ENCODE measurements at places on chromosomes 13 and 19.

GRCh38 chr13:88014527-88014926 lies 343.4 kb downstream of the SLITRK5 start:
- no peak for DNase-seq

- DNase-seq: peak; percentile 72
These were observed 4.3 kb downstream of the FAAP24 start for GRCh38 chr19:32976223-32976805.

DNA sequence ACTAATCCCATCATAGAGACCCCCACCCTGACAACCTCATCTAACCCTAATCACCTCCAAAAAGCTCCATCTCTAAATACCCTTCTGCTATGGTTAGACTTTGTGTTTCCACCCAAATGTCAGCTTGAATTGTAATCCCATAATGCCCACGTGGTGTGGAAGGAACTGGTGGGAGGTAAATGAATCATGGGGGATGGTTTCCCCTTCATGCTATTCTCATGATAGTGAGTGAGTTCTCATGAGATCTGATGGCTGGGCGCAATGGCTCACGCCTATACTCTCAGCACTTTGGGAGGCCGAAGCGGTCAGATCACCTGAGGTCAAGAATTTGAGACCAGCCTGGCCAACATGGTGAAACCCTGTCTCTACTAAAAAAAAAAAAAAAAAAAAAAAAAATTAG lies 2.6 kb downstream of the VMAC start:
- DNase-seq: no peak

GRCh38 chr19:2087621-2088100 lies 8.5 kb downstream of the MOB3A start:
- peak; percentile 56 for DNase-seq

DNA sequence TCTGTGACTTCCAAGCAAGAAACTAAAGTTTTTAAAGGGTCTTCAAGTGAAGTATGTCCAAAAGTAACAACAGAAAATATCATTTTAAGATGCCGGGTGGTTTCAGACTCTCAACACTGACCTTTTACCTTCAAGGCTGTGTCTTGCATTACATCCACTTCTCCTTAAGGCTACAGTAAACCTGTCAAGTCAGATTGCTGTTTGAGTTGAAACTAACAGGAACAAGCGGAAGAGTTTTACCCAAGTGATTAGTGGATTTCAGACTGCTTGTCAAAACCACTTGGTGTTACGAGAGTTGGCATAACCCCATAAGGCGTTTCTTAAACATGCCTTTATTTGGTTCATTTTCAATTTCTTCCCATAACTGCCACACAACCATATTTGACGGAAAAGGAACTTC lies 283.1 kb downstream of the DCT start:
- DNase-seq: no peak

- peak; percentile 83 for DNase-seq
These were observed at the start of gene EML2 for GRCh38 chr19:45638930-45639729. TSS of gene EML2 (minus strand) at chr19:45639397. CDS start at chr19:45639376, 21 bp downstream.

DNA sequence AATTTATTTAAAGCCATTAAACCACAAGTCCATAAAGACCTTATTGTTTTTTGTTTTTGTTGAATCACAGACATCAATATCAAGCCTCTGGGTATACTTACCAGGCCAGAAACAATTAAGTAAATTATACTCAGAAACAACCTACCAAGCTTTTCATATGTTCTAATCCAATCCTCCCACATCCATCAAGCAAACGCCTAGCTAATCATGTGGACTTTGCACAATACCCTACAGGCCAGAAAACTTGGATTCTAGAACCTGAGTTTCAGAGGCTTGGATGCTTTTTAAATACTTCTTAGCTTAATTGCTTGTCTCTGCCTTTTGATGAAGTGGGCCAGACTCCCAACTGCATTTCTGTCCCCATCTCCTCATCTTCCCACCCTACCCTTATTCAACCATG lies 39.9 kb downstream of the TGDS start:
- DNase-seq: no peak

GRCh38 chr13:22198641-22199217 lies 527.9 kb downstream of the FGF9 start:
- no peak for DNase-seq

DNA sequence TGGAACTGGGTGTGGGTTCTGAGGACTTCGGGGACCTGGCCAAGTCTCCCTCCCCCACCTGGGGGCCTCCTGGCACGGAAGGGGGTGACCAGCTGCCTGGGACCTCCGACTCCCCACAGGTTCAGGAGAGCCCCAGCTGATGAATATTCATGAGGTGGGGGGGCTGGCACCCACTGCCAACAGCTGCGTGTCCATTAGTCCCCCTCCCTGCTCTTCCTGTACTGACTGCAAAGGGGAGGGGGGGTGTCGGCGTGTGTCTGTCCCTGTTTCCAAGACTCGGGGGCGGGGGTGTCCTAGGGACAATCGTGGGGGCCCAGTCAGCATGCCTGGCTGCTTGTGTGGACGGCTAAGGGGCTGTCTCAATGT lies 10.6 kb upstream of the NFIX start:
- peak; percentile 17 for DNase-seq

- no peak for DNase-seq
These were observed 43.4 kb downstream of the BICRA start for GRCh38 chr19:47652285-47652684.

- peak; percentile 87 for DNase-seq
These were observed 107.5 kb downstream of the KLF12 start for GRCh38 chr13:74026753-74027152.

DNA sequence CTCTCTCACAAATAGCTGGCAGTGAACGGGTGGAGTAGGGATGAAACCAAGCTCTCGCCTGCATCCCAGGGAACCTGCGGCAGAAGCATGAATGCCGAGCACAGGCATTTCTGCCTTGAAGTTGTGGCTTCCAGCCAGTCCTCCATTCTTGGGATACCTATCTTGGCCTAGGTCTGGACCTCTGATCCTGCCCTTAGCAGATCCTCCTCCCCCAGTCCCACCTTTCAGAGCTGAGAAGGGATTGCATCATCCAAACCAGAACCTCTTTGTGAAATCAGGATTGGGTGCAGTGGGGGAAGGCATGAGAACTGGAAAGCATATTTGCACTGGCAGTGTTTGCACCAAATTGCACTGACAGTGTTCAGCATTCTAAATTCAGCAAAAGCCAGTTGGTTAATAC lies 5.8 kb downstream of the ZNF780A start:
- no peak for DNase-seq

GRCh38 chr13:79060216-79060615 lies 345.8 kb downstream of the RBM26 start:
- DNase-seq: no peak

- no peak for DNase-seq
These were observed 21.7 kb upstream of the RNF17 start for GRCh38 chr13:24742294-24742693.

- no peak for DNase-seq
These were observed 3.0 kb upstream of the PLIN4 start for GRCh38 chr19:4521170-4521887.

DNA sequence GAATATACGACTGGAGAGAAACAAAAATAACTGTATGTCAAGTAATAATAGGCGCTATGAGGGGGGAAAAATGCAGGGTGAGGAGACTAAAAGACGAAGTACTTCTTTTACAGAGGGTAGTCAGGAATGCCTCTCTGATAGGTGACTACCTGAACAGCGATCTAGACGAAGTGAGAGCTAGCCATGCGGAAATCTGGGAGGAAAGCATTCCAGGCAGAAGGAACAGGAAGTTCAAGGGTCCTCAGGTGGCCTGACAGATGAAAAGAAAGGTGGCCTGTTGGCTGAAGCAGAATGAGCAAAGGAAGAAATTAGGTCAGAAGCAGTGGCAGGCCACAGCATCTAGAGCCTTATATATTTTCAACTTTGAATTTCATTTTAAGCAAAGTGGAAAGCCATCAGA lies 13.3 kb downstream of the ZDHHC20 start:
- no peak for DNase-seq

- DNase-seq: no peak
These were observed 1.1 kb downstream of the METTL21C start for GRCh38 chr13:102693776-102694175.

GRCh38 chr13:48410199-48410598 lies 2.7 kb downstream of the LPAR6 start:
- DNase-seq: no peak

DNA sequence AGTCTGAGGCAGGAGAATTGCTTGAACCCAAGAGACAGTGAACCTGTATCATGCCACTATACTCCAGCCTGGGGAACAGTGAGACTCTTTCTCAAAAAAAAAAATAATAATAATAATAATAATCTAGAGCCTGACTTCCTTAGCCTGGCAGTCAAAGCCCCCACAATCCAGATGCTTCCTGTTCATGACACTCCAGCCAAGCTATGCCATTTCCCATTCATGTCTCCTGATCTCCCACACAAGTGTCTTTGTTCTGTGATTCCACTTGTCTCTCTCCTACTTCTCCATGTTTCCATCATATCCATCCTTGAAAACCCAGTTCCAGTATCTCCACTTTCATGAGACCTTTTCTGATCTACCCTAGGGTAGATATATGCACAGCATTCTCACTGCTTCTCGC lies 150.7 kb downstream of the FOXO1 start:
- no peak for DNase-seq

DNA sequence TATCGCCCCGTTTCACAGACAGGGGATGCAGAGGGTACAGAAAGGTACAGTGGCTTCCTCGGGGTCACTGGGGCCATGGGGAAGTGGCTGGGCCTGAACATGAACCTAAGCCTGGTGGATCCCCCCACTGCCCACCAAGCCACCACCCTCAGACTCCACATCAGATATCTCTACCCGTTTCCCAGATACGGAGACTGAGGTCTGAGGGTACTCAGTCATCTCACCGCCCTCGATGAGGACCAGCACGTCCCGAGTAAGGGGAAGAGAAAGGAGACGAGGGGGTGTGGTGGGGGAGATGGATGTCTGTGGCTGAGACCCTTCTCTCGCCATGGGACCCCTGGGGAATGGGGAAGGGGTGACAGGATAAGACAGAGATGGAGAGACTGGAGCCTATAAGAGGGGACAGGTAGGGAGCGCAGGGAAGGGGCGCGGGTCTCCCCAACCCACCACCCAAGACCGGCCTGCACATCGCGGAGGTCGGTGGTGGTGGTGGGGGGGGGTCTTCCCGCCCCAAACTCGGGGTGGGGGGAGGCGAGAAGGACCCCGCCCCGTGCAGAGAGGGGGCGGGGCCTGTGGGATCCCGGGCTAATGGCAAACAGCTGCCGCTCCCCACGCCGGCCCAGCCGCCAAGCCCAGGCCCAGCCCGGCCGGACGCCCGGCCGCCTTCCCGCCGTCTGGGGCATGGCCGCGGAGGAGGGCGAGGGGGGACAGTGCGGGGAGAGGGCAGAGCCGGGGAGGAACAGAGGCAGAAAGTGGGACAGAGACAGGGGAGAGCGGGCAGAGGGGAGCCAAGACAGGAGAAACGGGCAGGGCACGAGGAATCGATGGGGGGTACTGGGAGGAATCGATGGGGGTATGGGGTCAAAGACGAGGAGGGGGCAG lies 698 bp downstream of the KANK2 start:
- no peak for DNase-seq

DNA sequence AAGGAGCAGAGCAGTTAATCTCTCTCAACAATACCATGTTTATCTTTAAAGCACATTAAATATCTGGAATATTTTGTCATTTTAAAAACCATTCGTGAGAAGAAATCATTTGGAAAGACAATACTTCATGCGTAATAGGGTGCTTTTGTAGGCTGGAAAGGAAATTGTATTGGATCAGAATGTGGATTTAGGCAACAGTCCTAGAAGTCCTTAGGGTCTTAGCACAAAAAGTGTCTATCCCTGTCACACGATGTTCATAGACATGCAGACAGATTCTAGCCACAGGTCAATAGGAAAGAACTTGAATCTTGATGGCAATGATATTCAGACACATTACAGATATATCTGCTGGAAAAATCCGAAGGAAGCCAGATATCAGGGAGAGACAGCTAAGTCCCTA lies 156.0 kb downstream of the KCTD12 start:
- no peak for DNase-seq

DNA sequence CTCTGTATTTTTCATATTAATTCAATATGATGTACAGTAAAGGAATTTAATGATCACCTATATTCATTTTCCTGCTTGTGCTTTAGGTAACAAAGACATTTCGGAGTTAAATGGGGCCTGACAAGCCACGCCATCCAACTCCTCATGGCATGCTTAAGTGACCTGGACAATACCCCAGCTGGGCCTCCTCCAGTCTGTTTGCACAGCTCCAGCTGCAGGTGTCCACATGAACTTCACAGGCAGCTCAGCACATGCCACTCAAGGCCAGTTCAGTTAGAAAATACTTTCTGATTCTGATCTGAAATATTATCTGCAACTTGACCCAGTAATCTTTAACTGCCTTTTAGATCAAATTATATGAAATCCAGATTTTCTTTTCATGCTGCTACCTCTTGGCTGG lies 89.6 kb upstream of the SLC15A1 start:
- DNase-seq: no peak

GRCh38 chr13:35599384-35599783 lies 122.9 kb upstream of the MAB21L1 start:
- DNase-seq: no peak

DNA sequence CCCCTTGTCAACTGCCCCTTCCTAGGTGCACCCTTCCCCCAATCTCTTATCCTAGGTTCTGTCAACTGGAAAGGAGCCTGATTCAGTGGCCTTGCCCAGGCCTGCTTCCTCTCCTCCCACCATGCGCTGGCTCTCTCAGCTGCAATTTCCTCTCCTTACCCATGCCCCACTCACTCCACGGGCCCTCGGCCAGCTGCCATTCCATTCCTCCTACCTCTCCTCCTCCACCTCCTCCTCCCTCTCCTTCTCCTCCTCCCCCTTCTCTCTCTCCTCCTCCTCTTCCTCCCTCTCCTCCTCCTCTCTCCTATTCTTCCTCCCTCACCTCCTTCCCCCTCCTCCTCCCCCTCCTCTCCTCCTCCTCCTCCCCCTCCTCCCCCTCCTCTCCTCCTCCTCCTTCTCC lies 9.6 kb upstream of the TIMM44 start:
- DNase-seq: no peak

DNA sequence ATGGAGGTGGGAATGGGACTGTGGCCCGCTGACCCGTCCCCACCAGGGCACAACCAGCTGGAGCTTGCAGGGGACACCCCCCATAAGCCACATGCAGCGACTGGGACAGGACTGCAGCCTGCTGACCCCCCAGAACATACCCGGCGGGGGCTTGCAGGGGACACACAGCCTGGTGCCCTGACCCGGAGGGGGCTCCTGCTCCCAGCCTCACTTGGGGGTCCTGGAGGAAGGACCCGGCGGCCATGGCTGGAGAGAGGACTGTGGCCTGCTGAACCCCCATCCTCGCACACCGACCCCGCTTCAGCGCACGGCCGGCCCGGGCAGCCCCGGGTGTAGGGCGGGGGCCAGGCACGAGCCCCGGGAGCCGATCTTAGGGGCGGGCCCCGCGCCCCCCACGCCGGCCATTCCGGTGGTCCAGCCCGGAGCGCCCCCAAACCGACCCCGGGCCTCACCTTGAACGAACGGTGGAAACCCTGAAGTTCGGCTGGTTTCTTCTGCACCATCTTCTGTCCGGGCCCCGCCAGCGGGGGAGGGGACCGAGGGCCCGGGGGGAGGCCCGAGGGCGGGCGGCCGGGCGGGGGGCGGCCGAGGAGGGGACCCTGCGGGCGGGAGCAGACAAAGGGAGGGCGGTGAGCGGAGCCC lies 574 bp downstream of the MKNK2 start:
- DNase-seq: no peak
